Keratinocyte (primary cell): ENCODE measurements at places on chromosomes 12 and 14.
A peak's percentile ranks its signal among the peaks of the same experiment; 100 is the strongest.

GRCh38 chr12:98869886-98870503 is 224.9 kb downstream of the APAF1 start:
- DNase-seq, result no peak

DNA sequence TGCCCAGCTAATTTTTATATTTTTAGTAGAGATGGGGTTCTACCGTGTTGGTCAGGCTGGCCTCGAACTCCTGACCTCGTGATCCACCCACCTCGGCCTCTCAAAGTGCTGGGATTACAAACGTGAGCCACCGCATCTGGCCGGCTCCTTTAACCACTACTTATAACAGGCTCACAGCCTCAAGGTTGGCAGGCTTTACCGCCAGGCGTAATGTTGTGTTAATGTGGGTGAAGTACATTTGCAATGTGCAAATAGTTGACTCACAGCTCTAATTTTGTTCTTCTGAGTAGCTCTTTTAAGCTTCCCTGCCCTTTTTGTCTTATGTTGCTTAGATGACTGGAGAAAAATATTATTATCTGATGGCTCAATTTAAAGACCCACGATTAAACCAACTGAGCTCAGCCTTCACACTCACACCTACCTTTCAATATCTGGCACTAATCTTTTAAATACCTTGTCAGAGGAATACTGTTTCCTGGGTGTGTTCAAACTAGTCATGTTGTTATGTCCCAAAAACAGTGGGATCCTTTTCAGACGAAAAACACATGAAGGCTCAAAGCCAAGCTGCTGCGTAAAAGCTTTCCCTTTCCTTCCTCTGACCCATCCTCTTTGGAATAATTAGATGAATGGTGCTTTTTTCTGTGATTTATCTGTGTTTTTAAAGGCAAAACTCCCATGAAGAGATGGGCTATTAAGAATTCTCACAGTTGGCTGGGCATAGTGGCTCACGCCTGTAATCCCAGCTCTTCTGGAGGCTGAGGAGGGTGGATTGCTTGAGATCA is 57.2 kb upstream of the USP44 start:
- DNase-seq, result no peak

GRCh38 chr14:95294834-95295599 is 24.7 kb downstream of the CLMN start:
- peak; percentile 66 for DNase-seq

DNA sequence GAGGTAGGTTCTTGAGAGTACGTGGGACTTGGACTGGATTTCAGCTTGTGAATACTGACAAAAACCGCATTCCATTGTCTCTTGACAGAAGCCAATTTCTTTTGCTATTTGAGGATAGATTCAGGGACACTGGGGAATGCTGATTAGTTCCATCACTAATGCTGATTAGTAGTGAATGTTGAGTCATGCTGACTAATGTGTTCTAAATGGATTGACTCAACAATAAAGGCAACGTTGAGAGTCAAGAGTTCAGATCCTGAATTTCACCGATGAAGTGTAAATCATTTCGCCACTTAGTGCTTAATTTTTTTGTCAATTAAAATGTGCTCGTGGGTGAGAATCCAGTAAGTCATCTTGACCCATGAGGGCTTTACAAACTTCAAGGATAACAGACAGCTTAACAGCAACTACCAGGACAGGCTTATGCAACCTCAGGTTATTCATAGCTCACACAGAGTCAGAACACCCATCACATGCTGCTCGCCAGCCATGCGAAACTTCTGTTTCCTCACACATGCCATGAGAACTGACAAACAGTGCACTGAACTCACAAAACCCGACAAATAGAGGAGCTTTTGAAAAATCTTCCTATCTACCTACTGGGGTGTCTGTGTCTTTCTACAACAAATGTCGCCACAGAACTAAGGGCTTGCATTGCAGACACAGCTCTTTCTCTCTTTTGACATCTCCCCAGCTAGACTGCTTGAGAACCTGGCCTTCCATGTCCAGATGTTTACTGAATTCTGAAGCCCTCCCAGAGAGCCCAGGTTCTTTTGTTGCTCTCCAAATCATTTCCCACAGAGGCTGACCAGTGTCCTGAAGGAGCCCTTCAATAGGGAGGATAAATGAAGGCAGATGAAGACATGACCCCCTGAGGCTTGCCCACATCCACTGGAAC is 316.4 kb downstream of the ZFP36L1 start:
- DNase-seq, result peak; percentile 71

DNA sequence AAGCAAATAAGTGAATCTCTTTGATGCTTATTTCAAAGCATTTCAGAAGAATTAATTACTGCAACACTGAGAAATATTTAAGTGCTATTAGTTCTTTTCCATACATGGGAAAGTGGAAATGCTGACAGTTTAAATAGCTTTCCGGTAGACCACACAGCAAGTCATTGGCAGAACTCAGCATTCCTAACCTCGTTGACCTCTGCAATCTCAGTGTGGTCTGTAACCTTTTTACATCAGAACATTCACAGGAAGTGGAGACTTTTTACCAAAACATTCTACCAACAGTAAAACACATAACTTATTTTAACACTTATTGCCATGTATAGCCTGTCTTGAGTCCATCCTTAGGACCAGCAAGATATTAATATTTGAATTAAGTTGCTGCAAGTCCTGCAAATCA is 249.5 kb upstream of the DCN start:
- DNase-seq, result no peak

GRCh38 chr14:68692216-68692615 is 100.7 kb downstream of the ZFP36L1 start:
- no peak for DNase-seq

GRCh38 chr12:3463921-3464320 is 27.1 kb upstream of the PRMT8 start:
- DNase-seq, result no peak

DNA sequence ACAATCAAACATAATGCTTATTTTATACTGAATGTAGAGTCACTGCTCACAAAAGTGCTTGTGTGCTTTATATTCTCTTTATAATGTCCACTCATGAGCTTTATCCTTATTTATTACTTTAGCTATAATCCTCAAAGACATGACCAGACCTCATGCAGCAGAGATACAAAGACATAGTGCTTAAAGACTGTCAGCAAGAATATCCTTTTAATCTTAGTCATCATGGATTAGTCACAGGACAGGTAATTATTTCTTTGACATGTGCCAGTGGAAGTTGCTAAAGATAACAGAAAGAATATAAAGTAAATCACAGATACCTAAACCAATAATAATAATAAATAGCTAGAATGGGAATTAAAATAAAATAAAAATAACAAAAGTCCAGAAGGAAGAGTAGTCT is 707.5 kb downstream of the BCL11B start:
- peak; percentile 26 for DNase-seq

DNA sequence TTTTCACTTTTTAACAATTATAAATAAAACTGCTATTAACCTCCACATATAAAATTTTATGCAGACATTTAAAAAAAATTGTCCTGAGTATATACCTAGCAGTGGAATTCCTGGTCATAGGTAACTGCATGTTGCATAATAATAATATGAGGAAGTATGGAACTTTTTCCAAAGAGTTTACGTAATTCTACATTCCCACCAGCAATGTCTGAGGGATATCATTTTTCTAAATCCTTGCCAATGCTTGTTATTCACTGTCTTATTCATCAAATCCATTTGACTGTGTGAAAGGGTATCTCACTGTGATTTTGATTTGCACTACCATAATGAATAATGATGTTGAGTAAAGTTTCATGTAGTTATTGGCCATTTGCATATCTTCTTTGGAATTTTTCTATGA is 393.8 kb downstream of the LRFN5 start:
- DNase-seq, result no peak

- peak; percentile 60 for DNase-seq
Measured at GRCh38 chr14:80946187-80946586, 4.6 kb upstream of the CEP128 start.

DNA sequence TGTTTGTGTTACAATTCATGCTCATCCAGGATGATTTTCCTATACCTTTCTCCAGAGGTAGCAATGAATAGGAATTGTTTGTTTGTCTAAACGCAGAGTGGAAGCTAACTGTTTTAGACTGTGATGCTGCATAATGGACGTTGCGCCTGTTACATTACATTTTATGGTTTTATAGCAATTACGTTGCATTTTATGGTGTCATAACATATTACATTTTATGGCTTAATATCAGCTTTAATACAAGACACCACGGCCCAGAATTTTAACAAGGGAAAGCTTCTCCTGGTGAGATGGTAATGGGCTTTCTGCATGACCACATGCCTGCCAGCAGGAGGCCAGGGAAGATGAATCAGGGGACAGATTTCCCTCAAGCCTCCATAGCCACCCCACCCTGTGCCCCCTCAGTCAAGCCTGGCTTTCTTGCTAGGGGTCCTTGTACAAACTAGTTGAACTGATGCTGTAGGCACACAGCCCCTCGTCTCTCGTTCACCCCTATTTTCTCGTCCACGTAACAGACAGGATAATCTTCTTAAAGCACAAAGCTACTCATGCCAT is 56.5 kb downstream of the HSPB8 start:
- DNase-seq, result no peak

- no peak for DNase-seq
Measured at GRCh38 chr12:113381220-113381619, 22.5 kb downstream of the SDS start.

DNA sequence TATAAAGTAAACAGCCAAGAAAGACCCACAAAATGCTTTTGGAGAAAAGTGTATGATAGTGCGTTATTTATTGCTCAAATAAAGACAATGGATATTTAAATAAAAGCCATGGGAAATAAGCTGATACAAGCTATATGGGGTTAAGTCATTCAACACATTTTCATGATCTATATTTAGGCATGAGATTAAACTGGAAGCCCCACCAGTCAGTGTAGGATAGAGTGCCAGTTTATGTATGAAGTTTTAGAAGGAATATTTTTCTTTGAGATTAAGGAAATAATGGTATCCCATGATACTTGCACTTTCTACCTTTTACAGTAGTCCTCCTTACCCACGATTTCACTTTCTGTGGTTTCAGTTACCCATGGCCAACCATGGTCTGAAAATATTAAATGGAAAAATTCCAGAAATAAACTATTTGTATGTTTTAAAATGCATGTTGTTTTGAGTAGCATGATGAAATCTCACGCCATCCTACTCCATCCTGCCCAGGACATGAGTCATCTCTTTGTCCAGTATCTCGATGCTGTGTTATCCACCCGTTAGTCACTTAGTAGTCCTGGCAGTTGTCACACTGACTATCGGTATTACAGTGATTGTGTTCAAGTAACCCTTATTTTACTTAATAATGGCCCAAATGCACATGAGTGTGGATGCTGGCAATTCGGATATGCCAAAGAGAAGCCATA is 22.3 kb downstream of the SYT1 start:
- no peak for DNase-seq

GRCh38 chr14:89309670-89310177 is 107.3 kb downstream of the FOXN3 start:
- DNase-seq, result no peak

GRCh38 chr12:16347391-16348298 is at the start of gene MGST1:
TSS of gene MGST1 (plus strand) at chr12:16347645. CDS start at chr12:16354253, 6,608 bp downstream.
- no peak for DNase-seq

GRCh38 chr12:53338017-53338416 is 1.9 kb upstream of the SP7 start:
- no peak for DNase-seq

GRCh38 chr14:58549105-58549757 is 88.5 kb upstream of the DACT1 start:
- DNase-seq, result no peak

- no peak for DNase-seq
Measured at GRCh38 chr12:108568338-108569154, 6.2 kb downstream of the ISCU start.

DNA sequence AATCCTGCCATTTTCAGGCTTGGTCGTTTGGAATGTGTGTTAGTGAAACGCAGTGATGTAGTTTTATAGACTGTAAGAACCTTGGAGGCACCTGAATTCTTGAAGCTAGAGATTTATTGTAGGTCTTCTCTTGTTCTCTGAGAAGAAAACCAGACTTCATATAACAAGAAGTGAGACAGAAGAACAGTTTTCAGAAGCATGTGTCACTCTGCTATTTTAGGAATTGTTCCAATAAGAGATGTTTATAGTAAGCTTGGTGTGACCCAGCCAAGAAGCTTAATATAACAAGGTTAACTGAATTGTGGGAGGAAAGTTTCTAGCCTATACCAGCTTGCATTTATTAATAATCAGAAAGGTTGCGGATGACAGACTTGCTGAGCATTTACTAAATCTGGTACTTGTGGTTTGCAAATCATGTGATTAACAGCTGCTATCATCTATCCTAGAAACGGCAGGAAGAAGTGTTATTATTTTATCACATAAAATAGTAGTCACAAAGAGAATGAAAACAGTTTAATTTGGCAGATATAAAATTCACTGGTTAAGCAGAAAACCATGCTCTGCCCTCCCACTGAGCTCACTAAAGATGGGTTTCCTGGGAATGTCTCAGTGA is 49.2 kb upstream of the BCAT1 start:
- DNase-seq, result peak; percentile 36

- no peak for DNase-seq
Measured at GRCh38 chr14:72892103-72892878, 1.6 kb downstream of the DPF3 start.

DNA sequence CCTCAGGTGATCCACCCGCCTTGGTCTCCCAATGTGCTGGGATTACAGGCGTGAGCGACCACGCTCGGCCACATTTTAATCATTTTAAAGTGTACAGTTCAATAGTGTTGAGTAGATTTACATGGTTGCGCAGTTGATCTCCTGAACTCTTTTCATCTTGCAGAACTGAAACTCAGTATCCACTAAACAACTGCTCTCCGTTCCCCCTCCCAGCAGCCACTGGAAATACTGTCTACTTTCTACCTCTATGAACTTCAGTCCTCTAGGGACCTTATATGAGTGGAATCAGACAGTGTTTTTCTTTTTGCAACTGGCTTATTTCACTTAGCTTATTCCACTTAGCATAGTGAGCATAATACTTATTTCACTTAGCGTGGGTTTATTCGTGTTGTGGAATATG is 53.7 kb downstream of the KCTD10 start:
- DNase-seq, result no peak

GRCh38 chr14:106141242-106142220 is 615.1 kb downstream of the TMEM121 start:
- no peak for DNase-seq

DNA sequence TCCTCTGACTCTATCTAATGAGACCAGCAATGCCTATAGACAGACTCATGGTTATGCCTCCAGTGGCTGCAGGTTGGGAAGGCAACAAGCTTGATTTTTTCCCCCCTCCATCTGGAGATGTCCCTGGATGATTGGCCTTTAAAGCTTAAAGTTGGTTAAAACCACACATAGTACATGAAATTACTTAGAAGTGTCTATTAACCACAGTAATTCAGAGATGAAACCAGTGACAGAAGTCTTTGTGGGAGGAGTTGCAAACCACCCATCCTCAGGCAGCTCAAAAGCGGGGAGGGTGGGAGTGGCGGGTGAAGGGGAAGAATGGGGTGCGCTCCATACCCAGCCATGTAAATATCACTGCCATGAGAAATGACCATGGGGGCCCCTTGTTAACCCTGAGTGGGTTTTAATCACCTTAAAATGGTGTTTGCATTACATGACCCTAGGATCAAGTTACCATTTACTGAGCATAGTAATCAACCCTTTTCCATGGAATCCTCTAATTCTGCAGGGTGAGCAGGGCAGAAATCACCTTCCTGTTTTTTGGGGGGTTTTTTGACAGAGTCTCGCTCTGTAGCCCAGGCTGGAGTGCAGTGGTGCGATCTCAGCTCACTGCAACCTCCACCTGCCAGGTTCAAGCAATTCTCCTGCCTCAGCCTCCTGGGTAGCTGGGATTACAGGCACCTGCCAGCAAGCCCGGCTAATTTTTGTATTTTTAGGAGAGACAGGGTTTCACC is 133.5 kb downstream of the FOXN3 start:
- DNase-seq, result no peak

GRCh38 chr12:13088496-13088895 is 15.0 kb downstream of the GSG1 start:
- no peak for DNase-seq
